ENCODE measurements at places on chromosomes 11 and 22.

- DNase-seq, result no peak
Measured at GRCh38 chr11:93196816-93197379, 893 bp downstream of the SLC36A4 start.

GRCh38 chr11:8698917-8699441 lies 16.4 kb downstream of the RPL27A start:
- no peak for DNase-seq

DNA sequence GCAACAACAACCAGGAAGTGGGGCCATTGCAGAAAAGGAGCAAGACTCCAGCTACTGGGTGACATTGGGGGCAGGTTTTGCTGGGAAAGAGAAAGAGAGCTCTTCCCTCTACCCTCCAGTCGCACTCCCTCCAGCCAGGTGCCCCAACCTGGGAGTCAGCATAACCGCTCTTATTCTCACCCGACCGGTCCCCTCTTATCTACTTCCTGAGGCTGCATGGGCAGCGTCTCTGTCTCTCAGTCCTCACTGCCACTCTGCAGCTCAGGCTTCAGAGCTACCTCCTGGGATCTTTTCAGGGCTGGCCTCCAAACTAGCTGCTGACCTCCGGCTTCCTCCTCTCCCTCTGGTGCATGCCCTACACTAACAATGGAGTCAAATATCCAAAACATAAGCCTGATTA lies 5.1 kb downstream of the ZNF70 start:
- DNase-seq, result no peak

DNA sequence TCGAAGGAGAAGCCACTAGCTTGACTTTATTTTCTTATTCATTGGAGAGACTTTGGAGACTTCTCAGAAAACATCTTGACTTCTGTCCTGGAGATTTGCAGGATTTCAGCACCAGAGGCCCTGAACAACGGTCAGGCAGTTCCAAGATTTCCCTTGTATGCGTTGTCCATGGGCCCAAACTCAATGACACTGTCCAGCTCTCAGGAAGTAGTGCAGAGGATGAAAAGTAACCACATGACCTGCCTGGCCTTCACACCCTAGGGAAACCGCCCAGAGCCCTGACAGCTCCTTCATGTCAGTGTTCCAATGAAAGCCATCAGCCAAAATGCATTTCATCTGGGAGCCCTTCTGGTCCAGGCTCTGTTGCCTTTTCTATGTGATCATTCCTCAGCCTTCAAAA lies 214.1 kb downstream of the BLID start:
- no peak for DNase-seq

GRCh38 chr22:36469094-36469710 lies 12.2 kb downstream of the TXN2 start:
- no peak for DNase-seq

GRCh38 chr11:69140635-69141034 lies 15.1 kb upstream of the SMIM38 start:
- DNase-seq, result no peak

DNA sequence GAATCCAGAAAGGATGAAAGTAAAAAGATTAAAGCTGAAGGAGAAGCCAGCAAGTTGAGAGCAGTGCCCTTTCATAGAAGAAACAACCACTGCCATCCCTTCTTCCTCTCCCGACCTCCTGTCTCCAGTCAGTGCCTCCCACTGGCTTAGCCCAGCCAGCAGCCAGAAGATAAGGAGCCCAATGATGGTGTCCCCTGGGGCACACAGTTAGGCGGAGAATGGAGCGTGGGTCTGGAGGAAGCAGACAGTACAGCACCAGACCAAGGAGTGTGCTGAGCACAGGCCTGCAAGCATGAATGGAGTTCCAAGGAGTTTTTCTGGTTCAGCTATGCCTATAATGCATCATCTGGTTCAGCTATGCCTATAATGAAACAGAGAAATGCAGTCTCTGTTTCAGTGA lies 54.3 kb upstream of the TNRC6B start:
- no peak for DNase-seq

- no peak for DNase-seq
Measured at GRCh38 chr11:125228445-125228844, 63.9 kb downstream of the PKNOX2 start.

GRCh38 chr11:61806785-61807184 lies 10.0 kb downstream of the FADS1 start:
- no peak for DNase-seq

DNA sequence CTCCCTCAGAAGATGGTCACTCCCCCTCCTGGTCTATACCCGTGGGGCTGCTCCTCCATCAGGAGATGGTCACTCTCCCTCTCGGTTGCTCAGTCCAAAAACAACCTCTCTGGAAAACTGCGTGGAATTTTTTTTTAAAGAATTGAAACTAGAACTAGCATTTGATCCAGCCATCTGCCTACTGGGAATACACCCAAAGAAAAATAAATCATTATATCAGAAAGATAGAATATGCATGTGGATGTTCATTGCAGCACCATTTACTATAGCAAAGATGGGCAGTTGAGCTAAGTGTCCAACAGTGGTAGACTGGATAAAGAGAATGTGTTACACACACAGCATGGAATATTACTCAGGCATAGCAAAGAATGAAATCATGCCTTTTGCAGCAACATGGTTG lies 75.7 kb upstream of the B3GAT1 start:
- no peak for DNase-seq

GRCh38 chr11:17258670-17259069 lies 17.9 kb upstream of the NUCB2 start:
- no peak for DNase-seq

- no peak for DNase-seq
Measured at GRCh38 chr11:59114344-59114743, 7.3 kb downstream of the FAM111B start.

- no peak for DNase-seq
Measured at GRCh38 chr11:73439002-73439843, 63.0 kb downstream of the RELT start.

DNA sequence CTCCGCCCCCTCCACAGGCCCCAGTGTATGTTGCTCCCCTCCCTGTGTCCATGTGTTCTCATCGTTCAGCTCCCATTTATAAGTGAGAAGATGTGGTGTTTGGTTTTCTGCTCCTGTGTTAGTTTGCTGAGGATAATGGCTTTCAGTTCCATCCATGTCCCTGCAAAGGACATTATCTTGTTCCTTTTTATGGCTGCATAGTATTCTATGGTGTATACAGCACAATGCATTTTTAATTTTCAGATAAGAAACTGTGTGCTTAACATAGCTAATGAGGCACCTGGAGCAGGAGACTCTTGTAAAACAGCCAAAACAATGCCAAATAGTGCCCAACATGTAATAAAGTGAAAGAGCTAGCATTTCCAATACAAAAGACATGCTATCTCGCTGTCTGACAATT lies 21.8 kb downstream of the ALG9 start:
- DNase-seq, result no peak

DNA sequence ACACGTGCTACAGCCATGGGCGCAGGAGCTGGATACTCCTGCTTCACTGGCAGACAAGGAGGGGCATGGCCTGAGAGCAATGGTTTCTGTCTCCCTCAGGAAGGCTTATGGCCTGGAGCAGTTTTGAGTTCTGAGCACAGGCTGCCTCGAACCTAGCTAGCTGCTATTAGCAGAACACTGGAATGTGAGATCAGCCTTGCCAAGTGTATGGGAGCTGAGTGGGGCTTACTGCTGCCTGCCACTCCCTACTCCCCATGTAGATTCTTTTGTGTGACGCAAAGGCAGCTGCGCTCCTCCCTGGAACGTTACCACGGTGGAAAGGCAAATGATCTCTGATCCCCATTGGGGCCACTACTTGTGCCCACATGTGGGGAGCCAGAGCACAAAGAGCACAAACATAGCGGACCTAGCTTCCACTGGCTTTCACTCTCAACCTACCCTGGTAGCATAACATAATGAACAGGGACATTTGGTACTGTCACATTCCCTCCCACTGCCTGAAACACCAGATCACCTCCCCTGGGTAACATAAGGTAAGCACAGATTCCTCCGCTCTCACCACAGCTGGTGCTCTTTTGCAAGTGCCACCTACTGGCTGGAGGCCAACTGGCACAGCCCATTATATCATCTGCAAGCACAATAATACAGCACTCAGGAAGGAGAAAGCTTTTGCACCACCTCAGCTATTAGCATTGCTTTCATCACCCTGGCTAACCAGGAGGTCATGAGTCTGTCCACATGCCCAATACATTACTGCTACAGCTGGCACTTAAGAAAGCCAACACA lies 84.6 kb upstream of the GUCY1A2 start:
- no peak for DNase-seq

DNA sequence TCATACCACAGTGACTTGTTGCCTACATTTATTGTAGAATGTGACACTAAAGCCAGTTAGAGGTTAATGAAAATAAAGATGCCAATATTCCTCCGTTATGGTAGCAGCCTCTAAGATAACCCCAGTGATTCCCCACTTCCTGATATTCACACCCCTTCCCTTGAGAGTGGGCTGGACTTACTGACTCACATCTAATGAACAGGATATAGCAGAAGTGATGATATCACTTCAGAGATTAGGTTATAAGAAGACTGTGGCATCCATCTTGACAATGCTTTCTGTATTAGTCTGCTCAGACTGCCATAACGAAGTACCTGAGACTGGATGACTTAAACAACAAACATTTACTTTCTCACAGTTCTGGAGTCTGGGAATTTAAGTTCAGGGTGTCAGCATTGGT lies 149.6 kb upstream of the MTNR1B start:
- no peak for DNase-seq

DNA sequence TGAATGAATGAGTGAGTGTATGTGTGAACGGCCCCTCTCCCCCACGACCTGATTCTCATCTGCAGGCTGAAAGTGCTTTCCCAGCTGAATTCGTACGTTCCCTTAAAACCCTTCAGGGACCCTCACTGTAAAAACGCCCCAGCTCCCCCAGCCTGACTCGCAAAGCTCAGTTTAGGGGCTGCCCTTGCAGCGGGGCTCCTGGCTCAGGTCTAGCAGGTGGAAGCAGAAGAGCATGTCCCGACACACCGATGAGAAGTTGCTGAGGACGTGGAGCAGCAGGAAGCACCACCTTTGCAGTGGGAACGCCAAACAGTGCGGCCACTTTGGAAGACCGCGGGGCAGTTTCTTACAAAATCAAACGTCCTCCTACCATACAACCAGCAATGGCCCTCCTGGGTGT lies 3.6 kb upstream of the MRPL23 start:
- DNase-seq, result peak; percentile 1

DNA sequence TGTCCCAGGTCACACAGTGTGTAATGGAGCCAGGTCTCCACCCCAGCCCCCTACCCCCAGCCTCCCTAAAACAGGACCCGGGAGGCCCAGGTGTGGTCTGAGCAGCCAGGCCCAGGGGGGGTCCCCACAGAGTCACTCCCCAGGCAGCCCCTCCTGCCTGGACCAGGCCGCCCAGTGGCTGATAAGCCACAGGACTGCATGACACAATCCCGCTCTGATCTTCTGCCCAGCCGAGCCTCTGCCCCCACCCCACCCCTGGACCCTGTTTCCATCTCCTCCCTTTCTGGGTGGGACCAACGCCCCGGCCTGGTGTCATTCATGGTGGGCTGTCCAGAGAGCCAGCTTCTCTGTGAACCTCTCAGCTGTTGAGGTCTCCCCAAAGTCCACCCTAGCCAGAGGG lies 7.8 kb upstream of the LIF start:
- DNase-seq, result no peak

GRCh38 chr22:27732841-27733240 lies 68.7 kb downstream of the MN1 start:
- DNase-seq, result no peak

DNA sequence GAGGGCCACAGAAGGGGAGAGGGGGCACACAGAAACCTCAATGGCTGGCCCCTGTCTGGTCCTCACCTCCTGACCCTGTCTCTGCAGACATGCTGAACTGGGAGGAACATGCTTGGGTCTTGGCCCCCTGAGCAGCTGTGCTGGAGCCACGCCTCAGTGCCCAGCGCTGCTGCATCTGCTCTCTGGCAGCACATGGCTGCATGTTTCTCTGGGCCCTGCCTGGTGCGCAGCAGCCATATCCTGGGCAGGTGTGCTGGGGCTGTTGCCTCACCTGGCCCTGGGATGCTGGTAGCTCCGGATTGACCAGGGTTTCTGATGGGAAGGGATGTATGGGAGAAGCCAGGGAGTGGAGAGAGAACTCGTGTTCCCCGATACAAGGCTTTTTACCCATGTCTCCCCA lies 248.0 kb downstream of the ST3GAL4 start:
- no peak for DNase-seq

DNA sequence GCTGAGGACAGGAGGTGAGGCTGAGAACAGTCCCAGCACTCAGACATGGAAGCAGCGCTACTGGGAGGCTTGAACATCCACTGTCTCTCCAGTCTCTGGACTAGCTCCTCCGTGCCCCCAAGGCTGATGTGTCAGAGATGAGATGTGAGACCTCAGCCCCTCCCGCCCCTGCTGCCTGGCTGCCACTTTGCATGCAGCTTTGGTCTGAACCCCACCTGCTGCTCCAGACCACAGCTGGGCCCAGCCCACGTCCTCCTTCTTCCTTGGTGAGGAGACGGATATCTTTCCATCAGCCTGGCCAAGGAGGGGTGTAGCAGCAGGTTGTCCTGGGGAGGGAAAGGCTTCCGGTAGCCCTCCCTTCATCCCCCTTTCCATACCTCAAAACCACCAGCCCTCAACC lies 148.0 kb upstream of the B3GAT1 start:
- no peak for DNase-seq

DNA sequence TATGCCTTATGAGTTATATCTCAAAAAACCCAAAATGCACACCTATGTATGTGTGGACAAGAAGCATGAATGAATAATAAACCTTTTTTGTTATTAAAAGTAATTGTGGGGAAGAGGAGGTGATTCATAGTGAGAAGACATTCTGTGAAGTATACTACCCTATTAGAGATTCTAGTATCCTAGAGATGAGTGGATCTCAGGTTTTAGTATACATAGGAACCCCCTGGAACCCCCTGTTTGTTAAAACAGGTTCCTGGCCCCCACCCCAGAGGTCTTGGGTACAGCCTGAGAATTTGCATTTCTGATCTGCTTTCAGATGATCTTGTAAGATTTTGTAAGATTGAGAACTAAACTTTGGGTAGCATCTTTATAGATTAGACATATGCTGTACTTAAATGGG lies 17.5 kb downstream of the NUCB2 start:
- no peak for DNase-seq

DNA sequence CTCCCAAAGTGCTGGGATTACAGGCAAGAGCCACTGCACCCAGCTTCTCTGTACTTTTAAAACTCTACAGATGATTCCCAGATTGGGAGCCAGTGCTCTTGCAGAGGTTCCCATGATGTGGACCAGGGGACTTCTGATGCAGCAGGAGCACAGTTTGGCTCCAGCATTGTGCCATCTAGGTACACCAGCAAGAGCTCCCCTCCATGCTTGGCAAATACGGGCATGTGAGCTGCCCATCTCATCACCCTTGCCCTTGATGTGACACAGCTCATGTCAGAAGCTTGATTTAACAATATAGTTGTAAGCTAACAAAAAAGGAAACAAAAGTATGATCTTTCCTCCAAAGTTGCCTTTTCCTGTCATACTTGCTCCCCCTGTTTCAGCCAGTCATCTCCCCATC lies 28.7 kb downstream of the SNU13 start:
- DNase-seq, result no peak

DNA sequence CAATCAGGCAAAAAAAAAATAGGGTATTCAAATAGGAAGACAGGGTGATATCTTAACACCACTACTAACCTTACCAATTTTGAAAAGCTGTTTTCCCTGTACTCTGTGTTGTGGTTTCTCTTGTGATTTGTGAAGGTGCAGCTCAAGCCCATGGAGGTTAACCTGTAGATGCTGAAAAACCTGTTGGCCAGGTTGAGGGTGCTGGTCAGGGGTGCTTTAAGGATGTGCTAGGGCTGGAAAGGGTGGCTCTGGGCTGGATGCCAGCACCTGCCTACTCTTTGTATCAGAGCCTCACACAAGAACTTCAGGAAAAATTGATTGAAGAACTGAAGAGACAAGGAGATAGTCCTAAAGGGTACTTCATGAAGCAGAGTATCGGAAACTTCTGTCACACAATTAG lies 18.3 kb upstream of the OR5M8 start:
- DNase-seq, result no peak

All from neural crest cell (in vitro differentiated cells).